Stimulated activated CD8-positive, alpha-beta memory T cell treated with anti-CD3 and anti-CD28 coated beads, Interleukin-15, amount 100 ng/mL, for 4 hours (primary cell): ENCODE measurements at places on chromosomes 7 and 10.

DNA sequence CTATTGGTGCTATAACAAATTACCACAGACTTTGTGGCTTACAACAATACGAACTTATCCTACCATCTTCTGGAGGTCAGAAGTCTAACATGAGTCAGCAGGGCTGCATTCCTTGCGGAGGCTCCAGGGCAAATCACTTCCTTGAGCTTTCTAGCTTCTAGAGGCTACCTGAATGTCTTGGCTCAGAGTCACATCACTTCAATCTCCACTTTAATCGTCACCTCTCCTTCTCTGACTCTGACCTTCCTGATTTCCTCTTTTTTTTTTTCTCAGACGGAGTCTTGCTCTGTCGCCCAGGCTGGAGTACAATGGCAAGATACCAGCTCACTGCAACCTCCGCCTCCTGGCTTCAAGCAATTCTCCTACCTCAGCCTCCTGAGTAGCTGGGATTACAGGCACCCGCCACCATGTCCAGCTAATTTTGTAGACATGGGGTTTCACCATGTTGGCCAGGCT lies 44.6 kb upstream of the ANAPC16 start:
- no peak for DNase-seq

DNA sequence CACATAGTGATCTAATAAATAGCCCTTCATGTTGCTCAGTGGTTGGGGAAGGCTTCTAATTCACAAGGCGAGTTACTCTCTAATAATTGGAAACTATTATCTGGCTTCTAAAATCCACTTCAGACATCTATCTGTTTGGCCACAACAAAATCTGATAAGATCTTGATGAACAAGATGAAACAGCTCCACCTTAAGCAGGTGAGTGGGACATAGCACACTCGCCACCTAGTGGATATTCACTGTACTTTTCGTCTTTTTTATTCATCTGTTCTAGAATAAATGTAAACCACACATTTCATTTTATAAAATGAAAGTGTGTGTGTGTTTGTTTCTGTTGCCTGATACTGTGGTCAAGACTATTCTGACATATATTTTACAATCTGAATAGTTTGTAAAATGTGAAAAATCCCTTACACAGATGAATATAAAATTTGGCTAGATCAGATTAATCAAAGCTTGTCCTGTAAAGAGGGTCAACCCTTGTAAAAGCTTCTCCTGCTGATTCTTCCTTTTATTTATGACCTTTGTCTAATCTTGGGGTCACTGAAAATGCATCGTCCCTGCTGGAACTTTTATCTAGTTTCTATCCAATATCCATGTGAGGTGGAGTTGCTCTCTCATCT lies 26.5 kb upstream of the CNTNAP2 start:
- DNase-seq: no peak

GRCh38 chr10:6275022-6275997 lies 72.6 kb downstream of the PFKFB3 start:
- DNase-seq: peak; percentile 80

GRCh38 chr10:114767986-114768821 lies 53.4 kb upstream of the FHIP2A start:
- no peak for DNase-seq
